ENCODE measurements at places on chromosomes 7 and 10.

DNA sequence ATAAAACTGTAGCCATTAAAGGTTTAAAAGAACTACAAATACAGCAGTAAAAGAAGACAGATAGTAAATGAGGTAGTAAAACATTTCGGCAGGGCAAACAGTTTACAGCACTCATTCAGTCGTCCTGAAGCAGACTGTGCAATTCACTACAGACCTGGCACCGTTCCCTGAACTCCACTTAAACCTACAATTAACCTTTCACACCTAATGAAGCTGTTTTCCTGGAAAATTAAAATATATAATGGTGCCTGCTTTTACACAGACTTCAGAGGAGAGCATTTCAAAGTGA lies 335.3 kb downstream of the GFRA1 start:
- DNase-seq: no peak

- no peak for DNase-seq
Observed at GRCh38 chr7:118642396-118642795, 417.9 kb downstream of the ANKRD7 start.

- DNase-seq: no peak
Observed at GRCh38 chr10:87678302-87678701, 18.6 kb downstream of the PAPSS2 start.

DNA sequence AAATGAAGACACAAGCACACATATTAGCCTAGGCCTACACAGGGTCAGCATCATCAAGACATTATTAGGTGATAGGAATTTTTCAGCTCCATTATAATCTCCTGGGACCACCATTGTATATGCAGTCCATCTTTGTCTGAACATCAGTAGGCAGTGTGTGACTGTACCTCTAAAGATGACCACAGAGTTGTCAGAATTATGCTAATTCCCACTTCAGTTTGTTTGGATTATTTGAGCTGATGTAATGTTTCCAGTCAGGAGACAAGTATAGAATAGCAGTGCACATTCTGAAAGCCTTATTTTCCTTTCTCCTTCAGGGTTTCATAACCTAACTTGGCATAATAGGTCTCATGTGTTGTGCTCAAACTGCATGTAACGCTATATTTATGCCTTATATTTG lies 306.4 kb downstream of the NXPH1 start:
- DNase-seq: no peak

DNA sequence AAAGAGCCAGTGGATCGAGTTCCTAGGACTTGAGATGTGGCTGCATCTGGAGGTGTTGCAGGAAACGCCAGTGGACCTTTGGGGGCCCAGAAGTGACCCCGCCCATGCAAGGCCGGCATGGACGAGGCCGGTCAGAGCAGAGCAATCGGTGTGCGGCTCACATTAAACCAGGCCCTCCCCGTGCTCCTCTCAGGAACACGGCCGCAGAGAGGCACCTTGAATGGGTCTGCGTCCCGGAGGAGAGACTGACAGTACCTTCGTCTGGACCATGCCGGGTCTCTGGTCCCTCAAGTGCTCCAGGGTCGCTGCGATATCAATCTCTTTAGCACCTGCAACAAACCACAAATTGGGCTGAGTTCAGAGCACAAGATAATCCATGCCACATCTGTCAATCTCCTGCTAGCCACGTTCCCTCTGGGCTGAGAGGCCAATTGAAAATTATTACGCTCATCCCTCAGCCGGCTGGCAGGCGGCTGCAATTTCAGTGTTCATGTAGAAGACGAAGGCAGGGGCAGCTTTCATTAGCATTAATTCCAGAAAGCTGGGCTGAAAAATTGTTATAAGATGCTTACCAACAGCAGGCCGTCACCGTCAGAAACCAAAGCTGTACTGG lies 212.0 kb downstream of the DNAJB6 start:
- no peak for DNase-seq

GRCh38 chr7:151803841-151804240 lies 73.1 kb downstream of the PRKAG2 start:
- DNase-seq: no peak

DNA sequence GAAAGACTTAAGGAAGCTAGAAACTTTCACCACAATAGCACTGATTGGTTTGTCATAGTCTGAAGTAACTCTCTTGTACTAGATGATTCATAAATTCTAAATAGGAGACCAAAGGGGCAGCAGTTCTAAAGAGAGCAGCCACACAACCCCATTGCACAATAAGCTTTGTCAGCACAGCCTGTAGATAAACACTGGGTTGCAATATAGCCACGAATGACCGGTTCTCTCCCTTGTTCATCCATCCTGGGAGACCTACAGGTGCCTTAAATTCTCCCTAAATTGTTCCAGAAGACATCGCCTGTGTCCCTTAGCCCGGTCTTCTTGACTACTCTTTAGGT lies 167.0 kb downstream of the SNX13 start:
- no peak for DNase-seq

DNA sequence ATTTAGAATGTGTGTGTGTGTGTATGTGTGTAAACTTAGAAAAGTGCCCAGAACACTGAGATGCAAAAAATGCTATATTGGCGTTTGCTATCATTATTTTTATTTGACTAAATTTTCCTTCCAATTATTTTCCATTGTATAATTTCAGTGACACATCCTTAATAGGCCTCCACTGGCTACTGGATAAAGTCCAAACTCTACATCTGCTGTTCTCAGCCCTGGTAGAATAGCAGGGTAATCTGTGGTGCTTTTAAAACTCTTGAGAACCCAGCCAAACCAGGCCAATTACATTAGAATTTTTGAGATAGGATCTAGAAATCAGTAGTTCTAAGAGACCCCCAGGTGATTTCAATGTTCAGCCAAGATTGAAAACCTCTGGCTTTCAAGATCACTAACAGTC lies 66.4 kb downstream of the ZNF503 start:
- no peak for DNase-seq

DNA sequence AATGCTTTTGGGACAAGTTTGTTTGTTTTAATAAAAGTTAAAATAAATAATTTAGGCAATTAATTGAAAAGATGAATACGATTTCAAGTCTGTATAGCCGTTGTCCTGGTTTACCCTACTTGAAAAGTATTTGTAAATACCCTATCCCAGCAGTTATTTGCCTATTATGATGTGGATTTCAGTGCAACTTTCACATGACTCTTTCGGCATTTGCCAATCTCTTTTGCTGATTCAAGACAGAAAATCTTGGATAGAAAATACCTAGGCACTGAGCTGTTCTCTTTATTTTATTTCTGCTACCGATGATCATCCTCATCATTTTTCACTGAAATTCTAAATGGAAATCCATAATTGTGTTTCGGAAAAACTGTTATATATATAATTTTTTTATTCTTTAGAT lies 125.9 kb upstream of the FZD8 start:
- no peak for DNase-seq

DNA sequence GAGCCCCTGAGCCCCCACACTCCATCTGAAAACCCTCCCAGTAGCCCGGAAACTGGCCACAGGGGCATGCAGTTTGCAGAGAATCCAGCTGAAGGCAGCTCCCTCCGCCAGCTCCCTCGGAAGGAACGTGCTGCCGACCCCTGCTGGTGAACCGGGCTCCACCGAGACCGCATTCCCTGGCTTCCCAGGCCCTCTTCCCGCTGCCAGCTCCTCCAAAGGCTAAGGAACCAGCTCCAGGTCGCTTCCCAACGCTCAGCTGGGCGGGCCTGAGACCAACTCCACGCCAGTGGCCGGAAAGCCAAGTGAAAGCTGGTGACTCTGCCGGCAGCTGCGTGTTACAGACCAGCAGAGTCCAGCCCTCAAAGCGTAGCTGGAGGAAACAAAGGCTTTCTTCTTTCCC lies 35.8 kb downstream of the GPER1 start:
- DNase-seq: no peak

DNA sequence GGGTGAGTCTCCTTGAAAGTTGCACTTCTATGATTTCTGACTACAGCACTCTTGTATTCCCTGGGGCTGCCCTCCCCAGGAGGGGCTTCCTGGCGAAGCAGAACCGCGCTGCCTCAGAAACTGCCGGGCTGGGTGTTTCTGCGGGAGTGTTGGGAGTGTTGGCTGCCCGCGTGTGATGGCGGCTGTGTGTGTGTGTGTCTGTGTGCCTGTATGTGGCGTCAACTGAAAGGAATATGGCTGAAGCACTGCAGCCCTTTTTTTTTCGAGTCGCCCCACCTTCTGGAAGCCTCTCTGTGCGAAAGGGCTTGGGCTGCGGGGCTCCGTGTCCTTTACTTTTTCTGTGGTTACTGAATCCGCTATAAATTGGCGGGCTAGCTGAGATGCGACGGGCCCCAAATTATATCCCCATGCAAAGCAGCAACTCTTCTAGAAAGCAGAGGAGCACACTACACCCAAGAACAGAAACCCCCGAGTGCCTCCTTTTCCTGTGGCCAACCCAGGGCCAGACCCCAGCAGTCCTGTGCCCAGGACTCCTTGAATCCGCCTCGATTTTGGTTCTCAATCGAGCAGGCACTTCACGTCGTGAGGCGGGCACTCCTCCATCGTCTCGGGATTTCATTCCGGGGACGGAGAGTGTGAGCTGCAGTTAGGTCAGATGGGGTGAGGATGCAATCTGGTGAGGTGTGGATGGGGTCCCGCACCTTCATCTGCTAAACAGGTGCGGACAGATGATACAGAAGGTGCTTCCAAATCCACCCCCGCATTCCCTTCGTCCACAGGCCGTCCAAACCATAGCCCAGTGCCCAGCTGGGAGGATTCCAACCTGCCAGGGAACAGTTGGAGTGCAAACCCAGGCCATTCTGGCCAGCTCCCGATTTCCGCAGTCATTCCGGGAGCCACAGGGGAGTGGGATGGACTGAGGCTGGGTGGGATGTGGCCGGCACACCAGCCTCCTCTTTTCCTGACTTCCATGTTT lies 22.5 kb upstream of the ZNF273 start:
- DNase-seq: peak; percentile 6

GRCh38 chr10:76554478-76554877 lies 1083.1 kb downstream of the KCNMA1 start:
- no peak for DNase-seq

DNA sequence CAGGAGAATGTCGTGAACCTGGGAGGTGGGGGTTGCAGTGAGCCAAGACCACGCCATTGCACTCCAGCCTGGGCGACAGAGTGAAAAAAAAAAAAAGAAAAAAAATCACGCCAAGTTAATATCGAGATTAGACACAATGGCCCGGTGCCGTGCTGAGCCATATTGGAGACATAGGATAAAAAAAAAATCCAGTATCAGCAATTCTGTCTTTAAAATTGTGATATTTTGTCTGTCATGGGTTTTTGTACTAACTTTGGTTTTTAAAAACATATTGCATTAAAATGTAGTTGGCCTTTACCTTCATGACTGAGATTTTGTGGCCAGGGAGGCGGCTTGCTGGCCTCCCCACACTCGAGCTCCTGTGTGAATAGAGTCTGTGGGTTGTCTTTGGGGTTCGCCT lies 62.8 kb upstream of the PITRM1 start:
- no peak for DNase-seq

GRCh38 chr10:89201345-89202032 lies 5.6 kb downstream of the CH25H start:
- no peak for DNase-seq

- DNase-seq: peak; percentile 44
Observed at GRCh38 chr7:114554781-114555537, 140.3 kb downstream of the FOXP2 start.

GRCh38 chr7:18558503-18558902 lies 63.0 kb downstream of the HDAC9 start:
- no peak for DNase-seq

DNA sequence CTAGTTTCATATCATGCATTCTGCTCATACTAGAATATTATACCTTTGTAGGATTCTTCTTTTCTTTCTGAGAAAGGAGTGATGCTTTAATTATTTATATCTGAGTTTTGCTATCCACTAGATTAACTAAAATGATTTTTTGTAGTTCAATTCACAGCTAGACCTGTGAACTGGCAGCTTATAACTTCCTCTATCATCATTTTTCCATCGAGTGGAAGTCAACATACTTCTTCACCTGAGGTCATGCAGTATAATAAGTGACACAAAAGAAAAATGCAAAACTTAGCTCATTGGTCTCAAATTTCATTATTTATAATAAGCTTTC lies 8.0 kb downstream of the LRRN3 start:
- no peak for DNase-seq

DNA sequence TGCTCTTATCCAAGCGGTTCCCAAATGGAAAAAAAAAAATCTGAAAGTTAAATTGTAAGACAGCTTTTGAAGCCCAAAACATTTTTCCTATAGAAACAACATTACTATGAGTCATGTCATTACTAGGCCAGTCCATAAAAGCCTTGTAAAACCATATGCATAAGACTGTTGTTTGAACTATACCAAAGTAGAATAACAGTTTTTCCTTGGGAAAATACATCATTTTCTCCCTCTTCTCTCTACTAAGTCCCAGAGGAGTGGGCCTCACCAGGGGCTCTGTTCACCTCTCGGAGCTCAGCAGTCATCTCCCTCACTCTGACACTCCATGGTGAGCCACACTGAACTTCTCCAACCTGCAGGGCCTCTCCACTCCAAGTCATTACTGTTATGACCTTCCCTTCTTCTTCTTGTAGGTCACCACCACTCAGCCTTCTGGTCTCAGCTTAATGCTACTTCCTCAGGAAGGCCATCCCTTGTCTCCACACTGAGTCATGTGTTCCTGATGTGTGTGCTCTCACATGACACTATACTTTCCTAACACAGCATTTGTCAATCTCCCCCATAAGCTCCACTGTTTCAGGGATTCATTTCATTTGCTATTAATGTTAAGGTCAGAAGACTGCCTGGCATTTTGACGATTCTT lies 32.5 kb downstream of the ZNF438 start:
- no peak for DNase-seq

DNA sequence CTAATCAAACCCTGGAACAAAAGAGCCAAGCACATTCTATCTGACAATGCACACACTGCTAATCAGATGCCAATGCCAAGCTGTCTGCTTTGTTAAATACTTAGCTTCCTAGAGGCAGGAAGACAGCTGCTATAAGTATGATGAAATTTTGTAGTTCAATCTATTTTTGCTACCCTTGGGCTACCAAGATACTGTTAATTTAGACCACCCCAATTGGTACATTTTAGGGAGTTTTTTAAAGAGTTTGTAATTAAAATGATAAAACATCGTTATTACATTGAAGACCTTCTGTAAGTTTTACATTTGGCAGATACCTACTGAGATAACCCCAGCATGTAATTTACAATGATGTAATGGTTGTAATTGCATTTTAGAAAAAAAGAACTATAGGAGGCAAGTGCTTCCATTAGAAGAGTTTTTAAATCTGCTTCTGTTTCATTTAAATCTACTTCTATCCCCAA lies 268.5 kb downstream of the ADK start:
- no peak for DNase-seq

DNA sequence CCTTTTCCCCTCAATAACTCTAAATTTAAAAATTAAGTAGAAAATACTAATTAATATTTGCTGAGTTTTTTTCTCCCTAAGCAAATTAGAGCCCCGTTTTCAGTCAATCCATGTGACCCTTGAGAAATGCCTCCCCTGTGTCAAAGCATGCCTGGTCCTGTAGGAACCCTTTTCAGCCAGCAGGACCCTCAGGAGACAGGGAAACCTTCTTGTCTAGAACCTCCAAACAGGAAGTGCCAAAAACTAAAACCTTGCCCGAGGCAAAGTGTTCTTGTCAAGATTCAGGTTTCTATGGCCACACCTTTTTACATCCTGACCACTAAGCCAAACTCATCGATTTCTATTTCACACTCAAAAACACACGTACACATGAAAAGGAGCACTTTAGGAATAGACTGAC lies 60.1 kb upstream of the NFE2L3 start:
- DNase-seq: no peak
